ENCODE measurements at places on chromosomes 12 and 14.
A peak's percentile ranks its signal among the peaks of the same experiment; 100 is the strongest.

DNA sequence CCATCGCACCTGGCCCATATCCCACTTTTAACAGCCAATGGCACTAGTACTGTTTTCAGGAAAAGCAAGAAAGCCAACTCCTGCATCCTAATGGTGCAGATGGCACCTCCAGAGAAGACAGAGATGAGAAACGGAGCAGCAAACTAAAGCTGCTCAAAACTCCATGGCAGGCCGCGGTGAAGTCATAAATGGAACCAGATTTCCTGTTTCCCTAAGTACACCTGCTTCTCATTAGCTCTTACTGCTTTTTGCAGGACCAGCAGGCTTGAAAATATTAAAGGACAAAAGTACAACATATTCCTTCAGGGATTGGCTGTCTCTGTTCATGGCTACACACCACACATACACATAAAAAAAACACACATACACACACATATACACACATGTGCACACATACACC is 36.7 kb upstream of the LGALS3 start:
- no peak for DNase-seq

DNA sequence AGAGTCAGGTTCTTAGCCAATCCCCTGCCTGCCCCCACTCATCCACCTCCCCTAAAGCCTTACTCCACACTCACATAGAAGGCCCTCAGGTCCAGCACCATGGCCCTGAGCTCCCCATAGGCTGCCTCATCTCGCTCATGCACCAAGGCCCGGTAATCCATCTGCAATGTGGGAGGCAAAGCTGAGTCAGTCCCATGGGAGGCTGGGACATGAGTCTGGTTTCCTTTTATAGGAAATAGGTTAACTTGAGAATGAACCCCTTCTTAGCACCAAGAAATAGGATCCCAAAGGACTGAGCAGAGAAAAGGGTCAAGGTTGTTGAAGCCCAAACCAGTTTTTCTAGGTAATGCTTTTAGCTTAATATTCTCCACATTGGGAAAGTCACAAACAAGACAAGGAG is 2.1 kb upstream of the EMC9 start:
- no peak for DNase-seq

- DNase-seq = no peak
Measured at GRCh38 chr14:105083926-105084685, 18.9 kb upstream of the GPR132 start.

- DNase-seq = no peak
Measured at GRCh38 chr14:21056520-21057163, 980 bp upstream of the RNASE8 start.

DNA sequence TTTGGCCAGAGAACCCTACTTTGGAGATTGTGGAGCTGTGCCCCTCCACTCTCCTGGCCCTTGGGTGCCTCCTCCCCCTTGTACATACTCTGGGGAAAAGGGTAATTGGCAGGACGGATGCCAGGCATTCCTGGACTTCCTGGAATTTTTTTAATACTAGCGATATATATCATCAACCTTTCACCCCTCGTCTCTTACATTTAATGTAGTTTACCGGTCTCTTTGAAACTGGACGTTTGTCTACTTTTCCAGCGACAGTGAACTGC is 767 bp upstream of the CRY1 start:
- no peak for DNase-seq

- no peak for DNase-seq
Measured at GRCh38 chr14:100190126-100190525, 30.7 kb upstream of the DEGS2 start.

DNA sequence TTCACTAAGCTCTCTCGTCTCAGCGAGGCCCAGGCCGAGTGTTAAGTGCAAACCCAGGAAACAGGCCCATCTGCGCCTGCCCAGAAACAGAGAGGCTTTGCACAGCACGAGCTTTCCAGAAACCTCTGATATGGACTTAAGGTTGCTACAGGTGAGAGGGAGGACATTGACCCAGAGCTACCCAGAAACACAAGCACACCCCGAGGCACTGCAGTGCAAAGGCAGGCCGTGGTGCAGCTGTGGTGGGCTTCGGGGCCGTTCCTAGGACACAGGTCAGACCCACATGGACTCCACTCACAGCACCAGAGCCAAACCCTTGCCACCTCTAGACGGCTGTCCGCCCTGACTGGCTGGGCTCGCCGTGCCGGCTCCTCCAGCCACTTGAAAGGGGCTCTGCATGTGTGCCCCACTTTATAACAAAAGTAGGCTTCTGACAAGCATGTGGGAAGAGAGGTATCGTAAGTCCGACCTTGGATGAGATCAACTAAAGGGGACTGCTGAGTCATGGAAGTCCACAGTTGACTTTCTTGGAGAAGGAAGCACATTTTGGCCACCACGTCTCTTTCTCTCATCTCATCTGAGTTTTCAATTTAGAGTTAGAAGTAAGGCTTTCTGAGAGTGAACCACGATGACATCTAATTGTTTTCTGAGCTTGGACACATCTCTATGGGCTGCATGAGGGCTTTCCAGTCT is 38.2 kb downstream of the CACNA2D4 start:
- no peak for DNase-seq

GRCh38 chr12:68871921-68872320 is 61.0 kb downstream of the CPM start:
- DNase-seq = peak; percentile 3

DNA sequence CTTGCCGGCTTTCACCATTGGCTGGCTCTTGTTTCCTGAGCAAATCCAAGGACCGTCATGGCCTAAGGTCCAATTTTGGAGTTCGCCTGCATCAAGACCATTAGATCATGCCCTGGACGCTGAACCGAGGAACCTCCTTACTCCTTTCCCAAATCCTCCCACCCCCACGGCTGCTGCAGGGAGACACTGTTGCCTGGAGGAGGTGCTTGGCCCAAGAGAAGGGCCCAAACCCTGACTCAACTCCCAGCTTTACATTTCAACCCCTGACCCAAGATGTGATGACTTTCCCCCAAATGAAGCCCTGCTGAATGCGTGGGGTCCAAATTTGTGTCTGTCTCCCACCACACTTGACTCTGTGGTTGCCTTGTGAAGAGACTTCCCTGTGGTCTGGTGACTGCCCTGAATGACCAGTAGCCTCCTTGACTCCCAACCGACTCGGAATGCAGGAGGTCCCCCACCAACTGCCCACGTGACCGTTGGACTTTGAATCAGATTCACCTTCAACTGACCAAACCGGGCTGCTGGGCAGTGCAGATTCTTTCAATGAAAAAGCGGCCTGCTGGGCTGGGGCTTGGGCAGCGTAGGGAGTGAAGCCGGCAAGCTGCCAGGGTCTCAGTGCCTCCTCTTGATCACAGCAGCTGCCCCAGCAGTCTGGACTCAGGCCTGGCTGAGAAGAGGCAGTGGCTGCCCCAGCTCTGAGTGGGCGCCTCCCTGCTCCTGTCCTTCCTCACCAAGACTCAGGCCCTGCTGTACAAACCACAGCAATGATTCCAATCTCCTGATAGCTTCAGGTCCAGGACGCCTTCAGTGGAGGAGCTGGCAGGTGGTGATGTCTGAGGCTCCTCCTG is 46.7 kb upstream of the OASL start:
- DNase-seq = no peak

DNA sequence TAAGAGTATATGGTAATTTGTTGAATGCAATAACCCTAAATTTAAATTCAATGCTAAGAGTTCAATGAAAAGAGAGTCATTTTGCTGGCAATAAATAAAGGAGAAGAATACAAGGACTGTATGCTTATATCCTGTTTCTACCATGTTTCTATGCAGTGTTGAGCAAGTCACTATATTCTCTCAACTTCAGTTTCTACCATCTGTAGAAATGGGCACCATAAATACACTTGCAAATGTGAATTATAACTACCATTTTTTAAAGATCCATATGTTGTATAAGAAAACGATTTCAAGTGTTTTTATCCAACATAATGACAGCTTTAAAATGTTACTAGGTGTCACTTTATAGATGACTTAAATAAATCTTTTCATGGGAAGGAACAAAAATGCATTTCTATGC is 170.3 kb downstream of the CEP128 start:
- no peak for DNase-seq

GRCh38 chr14:62144863-62145262 is 382.6 kb downstream of the SNAPC1 start:
- DNase-seq = no peak

DNA sequence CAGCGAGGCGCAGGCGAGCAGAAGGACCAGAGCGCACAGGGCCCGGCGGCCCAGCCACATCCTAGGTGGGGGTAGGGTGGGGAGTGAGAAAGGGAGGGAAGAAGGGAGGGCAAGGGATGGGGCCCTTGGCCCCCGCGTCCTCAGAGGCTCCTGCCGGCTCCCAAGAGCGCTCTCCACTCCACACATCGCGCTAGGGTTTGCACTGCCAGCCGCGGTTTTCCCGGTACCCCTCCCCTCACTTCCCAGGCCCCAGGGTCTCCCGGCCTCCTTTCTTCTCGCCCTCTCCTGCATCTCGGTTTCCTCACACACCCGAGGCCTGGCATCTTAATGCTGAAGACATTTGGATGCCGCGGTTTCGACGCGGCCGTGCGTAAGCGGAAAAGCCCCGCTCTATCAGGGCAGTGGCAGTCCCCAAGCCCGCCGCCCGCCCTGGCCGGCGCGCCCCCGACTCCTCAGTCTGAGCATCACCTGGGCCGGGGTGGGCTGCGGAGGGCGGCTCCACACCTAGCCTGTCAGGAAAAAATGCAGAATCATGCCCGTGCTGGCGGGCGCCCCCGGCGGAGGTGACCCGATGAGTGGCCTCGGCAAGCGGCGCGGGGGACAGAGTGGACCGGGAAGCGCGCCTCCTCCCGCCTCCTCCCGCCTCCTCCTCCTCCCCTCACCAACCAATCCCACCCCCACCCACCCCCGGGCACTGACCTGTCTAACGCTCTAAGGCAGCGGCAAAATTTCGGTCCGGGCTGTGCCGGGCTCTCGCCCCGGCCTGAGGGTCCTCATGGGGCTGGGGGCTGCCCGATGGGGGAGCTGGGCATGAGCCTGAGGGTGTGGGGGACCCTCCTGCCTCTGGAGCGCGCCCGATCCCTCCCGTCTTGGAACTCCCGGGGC is 686 bp downstream of the B4GALNT1 start:
- no peak for DNase-seq

GRCh38 chr14:22689199-22689598 is 45.0 kb upstream of the OR6J1 start:
- DNase-seq = peak; percentile 95

DNA sequence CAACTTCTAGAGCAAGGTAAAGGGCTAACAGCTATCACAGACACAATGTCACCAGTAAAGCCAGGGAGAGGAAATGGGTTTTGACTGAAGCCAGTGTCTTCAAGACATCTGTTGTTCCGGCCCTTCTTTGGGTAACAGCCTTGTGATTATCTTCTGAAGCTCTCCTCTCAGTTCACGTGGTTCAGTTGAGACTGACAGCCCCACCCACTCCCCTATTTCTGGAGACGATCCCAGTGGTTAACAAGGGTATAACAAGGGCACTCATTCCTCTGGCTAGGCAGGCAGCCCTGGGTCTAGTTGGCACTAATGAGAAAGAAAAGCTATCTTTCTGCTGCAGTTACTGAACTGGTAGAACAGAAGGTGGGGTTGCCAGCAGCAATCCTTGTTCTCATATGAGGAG is 6.9 kb downstream of the GNPTAB start:
- DNase-seq = no peak

GRCh38 chr14:92704821-92705220 is 43.6 kb downstream of the LGMN start:
- no peak for DNase-seq

DNA sequence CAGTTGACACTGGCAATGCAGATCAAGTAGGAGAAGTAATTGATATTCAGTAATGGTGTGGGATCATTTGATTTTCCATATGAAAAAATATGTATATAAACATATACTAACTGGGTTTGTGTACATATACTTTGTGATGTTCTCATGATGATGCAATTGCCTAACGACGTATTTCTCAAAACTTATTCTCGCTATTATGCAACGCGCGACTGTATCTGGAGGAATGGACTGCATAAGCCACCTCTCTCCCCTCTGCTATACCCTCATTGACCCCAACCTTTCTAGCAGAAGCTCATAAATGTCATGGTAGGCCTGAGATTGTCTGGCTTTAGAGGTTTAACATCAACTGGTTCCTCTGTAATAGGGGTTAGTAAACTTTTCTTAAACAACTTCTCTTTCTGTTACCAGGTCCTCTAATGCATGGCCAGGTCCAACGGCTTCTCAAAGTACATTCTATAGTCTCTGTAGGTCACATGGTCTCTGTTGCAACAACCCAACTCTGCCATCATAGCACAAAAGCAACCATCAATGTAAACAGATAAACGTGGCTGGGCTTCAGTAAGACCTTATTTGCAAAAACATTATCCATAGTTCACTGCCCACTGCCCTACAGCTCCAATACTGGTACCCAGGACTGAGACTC is 59.3 kb downstream of the FOXN3 start:
- no peak for DNase-seq

DNA sequence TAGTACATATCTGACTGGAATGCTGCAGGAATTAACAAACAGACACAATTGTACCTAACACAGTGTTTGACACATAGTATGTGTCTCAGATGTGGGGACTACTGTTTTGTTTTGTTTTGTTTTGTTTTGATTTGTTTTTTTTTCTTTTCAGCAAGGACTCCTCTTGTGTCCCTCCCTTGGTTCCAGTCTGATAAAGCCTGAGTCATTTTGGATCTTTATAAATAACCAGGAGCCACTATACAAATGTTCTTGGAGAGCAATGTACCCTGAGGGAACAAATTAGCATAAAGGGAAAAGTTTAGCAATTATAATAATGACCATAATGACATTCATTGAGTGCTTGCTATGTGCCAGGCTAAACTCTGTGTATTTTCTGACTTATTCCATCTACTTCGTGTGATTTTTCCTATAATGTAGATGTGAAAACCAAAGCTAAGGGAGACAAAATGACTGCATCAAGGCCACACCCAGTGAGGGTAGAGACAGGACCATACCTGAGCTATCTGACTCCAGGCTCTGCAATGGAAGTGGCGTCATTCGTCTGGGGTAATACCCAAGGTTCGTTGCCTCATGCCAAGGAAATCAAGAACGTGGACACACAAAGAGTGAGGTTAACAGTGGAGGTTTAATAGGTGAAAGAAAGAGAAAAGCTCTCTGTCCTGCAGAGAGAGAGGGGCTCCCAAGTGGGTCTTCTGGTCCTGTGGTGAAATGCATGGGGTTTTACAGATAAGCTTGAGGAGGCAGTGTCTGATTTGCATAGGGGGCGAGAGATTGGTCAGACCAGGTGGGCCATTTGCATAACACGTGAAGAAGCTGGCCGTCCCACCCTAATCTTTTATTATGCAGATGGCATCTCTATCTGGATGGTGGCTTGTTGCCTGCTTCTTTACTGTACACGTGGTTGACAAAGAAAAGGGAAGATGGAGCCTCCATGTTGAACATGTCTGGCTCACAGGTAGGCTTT is 285.5 kb upstream of the SFSWAP start:
- DNase-seq = no peak

DNA sequence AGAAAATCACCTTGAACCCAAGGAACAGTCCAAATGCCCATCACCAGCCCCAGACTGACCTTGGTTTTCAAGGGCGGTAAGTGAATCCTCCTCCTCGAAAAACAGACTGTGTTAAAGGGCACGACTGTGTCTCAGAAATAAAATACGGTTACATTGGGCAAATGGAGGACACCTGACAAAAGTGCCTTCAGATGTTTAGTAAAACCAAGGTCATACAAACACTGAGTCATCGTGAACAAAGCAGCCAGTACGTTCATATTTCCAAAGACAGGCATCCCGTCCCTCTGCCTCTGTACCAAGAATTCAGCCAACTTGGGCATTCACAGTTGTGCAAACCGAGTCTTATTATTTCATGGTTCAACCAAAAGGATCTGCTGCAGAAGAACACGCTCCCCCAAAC is 25.9 kb downstream of the FOXN3 start:
- DNase-seq = no peak
